ENCODE measurements at places on chromosomes 6 and 20.
A peak's percentile ranks its signal among the peaks of the same experiment; 100 is the strongest.

DNA sequence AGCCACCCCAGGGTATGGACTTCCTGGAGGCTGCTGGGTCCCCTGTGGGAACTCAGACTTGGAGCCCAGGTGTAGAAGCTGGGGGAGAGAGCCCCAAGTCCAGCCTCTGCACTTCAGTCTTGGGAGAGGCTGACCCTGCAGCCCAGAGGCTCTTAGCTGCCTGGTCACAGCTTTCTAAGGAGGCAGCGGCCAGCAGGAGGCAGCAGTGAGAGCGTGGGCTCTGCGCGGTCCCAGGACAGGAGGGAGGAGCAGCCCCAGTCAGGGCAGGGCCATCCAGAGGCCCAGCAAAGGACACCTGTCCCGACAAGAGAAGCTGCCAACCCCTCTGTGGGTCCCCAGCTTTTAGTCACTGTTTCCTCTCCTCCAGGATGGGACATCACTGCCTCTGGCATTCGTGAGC is 9.4 kb downstream of the TREML2 start:
- DNase-seq, result no peak

DNA sequence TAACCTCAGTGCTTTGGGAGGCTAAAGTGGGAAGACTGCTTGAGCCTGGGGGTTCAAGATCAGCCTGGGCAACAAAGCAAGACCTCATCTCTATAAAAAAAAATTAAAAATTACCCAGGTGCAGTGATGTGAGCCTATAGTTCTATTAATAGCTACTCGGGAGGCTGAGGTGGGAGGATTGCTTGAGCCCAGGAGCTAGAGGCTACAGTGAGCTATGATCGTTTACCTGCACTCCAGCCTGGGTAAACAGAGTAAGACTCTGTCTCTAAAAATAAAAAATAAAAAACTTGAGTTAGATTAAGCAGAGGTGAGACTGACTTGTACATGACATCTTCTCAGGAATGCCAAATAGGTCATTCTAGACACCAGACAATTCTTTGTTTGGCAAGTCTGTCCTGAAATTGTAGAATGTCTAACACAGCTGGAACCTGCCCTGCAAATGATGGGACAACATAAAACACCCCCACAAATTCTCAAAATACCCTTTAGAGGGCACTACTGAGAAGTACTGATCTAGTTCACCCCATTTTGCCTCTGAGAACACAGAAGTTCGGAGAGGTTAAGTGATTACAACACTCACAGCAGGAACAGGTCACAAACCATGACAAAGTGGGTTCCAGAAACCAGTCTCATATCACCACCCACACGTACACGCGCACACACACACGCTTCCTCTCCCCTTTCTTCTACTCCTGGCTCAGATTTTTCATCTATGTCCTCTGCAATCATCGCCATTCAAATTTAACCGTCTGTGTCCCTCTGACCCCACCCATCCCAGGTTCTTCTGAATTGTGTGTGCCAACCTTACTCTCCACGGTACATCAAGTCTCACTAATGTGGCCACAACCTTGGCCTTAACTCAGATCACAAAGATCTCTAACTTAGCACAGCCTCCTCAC is 38.3 kb downstream of the ARHGAP18 start:
- no peak for DNase-seq

GRCh38 chr6:157184202-157185015 is 138.9 kb downstream of the TMEM242 start:
- DNase-seq, result peak; percentile 89

- no peak for DNase-seq
These were observed 41.9 kb upstream of the RNF8 start for GRCh38 chr6:37311741-37312473.

- DNase-seq, result no peak
These were observed 890.3 kb downstream of the C6orf118 start for GRCh38 chr6:164419099-164419498.

DNA sequence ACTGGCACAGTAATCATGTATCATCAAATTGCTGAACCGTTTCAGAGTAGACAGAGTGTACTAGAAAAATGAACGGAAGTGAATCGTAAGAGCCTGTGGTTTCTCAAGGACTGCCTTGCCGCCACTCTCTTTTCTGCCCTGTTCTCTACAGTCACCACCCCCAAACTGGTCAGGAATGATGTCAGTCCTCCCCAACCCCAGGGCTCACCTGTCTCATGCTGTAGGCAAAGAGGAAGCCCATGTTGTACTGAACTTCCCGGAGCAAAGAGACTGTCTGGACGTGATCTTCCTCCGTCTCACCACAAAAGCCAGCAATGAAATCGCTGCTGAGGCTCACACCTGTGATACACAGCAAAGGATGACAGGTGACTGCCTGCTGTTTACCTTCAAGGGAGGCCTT is 31.0 kb downstream of the CDK5RAP1 start:
- peak; percentile 80 for DNase-seq

DNA sequence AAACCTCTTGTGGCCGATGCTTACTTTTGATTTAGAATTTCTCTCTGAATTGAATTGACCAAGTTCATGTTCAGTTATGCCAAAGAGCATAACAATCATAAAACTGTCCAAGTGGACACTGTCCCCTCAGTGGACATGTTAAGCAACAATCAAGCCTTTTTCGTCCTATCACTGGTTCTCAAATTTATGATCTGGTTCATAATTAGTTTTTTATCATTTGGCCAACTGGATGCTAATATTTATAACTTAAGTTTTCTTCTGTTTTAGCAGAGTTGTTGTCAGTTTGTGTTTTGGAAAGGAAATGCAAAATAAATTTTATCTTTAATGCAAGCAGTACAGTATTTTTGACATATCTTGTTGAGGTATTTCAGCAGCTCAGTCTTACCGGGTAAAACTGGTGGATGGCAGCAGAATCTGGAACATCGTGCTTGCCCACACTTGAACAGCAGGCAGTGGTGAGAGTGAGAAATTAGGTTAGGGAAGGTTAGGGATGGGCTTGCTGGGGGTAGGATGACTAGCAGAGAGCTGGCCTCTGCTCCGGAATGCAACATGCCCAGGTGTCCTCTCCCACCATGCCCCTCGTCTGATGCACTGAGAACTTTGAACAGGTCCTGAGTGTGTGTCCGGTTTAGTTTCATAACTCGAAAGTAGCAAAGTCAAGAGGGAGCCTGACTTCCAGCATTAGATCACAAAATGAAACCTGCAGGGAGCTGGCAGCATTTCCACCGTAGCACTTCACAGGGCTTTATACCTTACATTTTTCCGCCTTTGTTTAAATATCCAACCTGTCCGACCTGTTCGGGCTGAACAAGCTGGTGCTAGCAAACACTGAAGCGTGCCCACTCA is 93.1 kb downstream of the RREB1 start:
- DNase-seq, result peak; percentile 54

- DNase-seq, result no peak
These were observed 160.4 kb upstream of the TAB2 start for GRCh38 chr6:149157126-149157525.

DNA sequence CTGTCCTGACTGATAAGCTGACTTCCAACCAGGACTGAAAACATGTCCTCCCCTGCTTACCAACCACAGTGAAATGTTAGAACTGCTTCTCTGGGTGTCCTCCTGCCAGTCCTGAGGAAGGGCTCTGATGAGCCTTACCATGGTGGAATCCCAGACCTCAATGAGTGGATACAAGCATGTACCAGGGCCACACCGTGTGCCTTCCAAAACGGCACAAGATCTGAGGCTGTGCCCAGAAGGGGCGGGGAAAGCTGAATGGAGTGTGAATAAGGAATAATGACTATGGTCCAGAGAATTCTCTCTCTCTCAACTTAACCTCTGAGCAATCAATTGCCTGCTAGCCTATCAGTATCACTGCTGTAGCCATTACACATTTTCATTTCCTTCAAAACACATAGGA is 51.7 kb downstream of the PDE10A start:
- no peak for DNase-seq

DNA sequence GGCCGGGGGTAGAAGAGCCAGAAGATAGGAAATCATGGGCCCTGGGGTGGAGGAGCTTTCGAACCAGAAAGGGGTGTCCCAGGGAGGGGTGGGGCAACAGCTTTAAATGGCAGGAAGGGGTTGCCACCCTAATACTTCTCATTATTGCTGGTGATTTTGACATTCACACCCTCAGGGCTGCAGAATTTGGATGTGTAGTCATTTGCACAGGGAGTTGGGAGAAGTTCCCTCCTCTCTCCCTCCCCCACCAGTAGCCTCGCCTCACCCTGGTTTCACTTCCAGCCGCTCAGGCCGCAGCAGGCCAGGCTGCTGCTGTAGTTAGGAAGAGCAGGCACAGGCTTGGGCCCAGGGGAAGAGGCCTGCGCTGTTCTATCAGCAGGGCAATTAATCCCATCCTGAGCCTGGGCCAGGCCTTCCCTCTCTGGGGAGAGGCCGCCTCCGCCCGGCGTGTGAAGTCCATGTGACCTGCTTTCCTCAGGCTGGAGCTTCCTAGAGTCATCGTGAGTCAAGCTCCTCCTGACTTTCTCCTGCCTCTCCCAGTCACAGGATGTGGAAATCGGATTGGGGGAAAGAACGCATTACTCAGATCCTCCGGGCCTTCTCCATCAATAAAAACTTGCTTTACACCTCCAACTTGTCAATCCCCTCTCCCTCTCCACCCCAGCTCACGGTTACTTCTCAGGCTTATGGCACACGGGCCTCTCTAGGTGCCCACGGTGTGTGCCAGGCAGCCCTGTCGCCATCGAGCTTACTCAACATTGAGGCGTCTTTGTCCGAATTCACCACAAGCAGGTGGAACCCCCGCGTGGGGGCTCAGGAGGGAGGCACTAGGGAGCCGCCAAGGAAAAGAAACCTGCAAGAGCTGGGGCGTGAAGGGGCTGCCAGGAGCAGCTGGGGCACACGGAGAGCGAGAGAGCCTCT is 7.8 kb downstream of the ADTRP start:
- DNase-seq, result no peak

DNA sequence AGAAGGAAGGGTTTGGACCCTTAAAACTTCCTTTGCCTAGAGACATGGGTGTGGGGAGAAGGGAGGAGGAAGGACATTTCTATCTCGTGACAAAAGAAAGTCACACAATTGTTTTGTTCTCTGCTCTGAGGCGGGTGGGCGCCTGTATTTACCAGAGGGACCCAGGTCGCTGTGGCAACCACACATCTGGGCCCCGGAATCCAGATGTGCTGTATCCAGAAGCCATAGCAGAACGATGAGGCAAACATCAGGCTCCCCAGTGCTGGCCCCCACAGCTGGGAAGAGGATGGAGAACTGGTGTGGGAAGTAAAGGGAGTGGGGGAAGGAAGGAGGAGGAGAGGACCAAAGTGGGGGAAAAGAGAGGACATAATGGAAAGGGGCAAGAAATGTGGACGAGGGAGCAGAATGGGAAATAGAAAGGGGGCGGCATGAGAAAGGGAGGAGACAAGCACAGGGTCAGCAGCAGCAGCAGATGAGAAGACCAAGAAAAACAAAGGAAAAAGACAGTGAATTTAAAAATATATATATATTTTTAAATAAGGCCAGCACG is 3.4 kb upstream of the TNXB start:
- no peak for DNase-seq

DNA sequence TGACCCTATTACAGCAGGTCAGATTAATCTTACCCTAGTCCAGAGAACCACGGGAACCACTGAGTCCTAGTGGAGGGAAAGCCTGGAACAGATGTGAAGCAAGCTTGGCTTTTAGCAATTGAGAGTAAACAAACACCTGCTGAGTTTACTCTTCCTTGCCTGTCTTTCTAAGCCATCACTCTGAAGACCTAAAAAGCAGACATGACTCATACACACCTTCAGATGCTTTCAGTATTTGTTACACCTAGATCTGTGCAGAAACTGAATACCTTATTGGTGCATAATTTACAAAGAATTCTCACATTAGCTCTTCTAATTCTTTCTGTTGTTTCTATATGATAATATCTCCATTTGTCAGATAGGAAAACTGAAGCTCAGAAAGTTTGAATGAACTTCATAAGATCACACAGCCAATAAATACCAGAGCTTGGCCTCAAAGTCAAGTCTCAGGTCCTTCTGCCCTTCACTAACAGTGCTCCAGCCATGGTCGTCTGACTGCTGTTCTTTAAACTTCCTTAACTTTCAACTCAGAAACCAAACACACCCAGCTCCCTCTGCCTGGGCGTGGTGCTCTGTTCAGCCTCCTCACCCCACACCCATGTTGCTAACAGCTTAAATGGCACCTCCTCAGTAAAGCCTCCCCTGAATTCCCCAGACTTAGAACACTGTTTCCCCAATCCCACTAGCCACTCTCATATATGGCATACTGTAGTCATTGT is 8.6 kb upstream of the GABBR1 start:
- no peak for DNase-seq

DNA sequence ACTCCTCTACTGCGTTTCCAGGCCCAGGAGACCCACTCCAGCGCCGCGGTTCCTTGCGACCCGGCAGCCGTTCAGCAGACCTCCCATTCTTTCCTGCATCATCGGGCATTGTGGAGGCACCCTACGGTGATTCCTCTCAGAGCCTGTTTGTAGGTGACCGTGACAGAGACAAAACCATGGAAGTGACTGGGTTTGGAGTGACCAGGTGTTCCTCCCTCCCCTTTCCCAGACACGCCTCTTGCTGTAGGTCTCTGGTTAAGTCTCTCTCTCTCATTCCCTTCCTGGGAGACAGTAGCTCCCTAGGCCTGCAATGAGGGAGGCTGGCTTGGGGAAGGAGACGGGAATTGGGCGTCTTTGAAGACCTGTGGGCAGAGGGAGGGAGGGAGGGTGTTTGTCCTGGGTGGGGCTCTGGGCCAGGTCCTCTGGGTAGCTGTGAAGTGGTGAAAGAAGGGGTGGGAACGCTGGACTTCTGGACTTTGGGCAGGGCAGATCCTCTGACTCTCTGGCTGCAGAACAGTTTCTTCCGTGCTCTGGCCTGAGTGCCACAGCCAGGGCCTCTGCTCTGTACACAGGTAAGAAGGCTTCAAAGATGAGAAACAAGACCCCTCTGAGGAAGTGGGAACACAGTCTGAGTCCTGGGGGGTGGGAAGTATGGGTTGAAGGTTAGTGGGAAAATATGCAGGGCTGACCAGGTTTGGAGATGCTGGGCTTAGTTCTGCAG is 763 bp downstream of the KLC4 start:
- DNase-seq, result peak; percentile 31

GRCh38 chr20:37305839-37306238 is 16.4 kb downstream of the MANBAL start:
- DNase-seq, result no peak

DNA sequence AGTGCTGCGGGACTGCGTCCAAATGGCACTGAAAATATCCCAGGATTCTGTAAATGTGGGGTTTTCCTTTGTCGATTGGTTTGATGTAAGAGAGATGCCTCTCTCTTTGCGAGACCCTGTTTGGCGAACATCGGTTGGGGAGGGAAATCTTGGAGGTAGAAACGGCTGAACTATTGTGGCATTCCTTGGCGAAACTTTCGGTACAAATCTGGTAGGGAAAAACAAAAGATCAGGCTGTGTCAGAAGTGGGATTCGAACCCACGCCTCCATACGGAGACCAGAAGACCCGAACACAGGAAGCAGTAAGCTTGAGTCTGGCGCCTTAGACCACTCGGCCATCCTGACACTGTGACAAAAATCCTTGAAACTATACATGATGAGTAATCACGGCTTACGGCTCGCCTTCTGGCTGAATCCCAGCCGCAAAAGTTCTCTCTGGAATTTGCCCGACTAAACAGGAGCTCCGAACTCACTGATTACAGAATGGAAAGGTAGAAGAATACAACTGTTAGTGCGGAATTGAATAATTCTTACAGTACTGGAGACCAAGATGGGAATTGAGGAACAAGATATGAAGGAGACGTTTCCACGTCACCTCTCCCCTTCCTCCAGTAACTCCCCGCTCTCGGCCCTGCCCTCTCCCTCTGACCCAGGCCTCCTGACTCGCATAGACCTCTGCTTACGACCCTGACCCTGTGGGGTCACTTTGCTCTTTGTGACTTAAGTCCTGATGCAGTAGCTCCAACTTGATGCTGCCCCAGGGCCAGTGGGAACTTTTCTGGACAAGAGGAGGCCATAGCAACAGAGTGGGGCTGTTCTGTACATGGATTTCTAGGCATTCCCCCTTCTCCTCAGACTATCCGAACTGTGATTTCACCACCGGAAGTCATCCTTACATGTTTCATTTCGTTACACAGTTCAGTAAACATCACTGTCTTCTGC is 132.8 kb upstream of the ZNF184 start:
- DNase-seq, result no peak
